ENCODE measurements at places on chromosomes 4 and X.

GRCh38 chr4:152398060-152398459 lies 137.8 kb downstream of the FBXW7 start:
- no peak for DNase-seq

DNA sequence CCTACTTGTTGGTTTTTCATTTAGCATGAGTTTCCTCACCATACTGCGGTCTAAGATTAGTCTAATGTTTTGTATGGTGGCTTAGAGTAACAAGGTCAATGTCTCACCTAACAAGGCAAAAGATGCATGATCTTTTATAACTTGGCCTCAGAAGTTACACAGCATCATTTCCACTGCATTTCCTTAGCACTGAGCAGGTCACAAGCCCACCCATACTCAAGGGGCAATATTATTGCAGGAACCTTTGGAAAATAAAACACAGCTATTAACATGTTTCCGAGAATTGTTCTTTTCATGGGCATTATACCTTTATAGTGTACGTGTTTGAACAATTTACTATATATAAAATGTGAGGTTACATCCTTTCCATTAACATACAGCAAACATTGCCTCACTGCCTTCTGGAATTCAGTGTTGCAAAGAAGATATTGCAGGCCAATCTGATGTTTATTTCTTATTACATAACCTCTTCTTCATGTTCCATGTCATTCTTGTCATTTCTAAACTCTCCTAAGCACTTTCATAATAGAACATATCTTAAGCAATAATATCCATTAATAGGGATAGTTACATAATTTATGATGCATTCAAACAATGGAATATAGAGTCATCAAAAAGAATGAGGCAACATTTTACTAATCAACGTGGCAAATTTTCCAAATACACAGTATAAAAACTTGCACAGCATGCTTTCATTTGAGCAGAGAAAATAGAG lies 153.8 kb downstream of the AREG start:
- DNase-seq = no peak

GRCh38 chr4:151035328-151035727 lies 20.2 kb upstream of the LRBA start:
- peak; percentile 87 for DNase-seq

DNA sequence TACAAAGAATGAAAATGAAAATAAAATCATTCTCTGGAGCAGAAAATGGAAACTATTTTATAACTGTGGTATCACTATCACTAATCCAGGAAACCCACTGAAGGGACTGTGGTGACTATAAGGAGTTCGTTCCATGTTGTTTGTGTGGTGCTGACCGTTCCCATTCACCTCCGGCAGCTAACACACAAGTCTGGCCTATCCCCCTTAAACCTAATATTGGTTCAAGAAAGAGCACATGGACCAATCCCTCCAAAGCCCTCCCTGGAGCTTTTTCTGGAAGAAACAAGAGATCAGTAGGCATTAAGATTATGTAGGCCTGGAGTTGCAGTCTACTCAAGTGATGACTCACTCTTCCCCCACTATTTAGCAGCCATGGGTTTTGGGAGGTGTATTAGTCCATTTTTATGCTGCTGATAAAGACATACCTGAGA lies 25.9 kb upstream of the FAM241A start:
- DNase-seq = no peak

DNA sequence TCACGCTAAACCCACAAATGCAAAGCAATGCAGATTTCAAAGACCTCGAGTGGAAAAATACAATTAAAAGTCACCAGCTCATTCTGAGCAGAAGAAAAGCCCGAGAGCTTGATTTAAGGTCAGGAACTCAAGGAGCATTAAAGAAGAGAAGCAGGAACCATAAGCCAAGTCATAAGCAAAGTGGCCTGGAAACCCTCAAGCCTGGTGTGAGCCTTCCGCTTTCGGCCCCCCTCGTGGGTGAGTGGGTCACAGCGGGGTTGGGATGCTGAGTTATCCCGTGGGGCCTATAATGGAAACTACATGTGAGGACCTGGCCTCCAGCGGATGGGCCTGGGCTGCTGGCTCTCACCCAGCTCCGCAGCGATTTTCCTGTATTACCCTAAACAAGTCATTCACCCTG lies 504.3 kb downstream of the RAB28 start:
- DNase-seq = no peak

DNA sequence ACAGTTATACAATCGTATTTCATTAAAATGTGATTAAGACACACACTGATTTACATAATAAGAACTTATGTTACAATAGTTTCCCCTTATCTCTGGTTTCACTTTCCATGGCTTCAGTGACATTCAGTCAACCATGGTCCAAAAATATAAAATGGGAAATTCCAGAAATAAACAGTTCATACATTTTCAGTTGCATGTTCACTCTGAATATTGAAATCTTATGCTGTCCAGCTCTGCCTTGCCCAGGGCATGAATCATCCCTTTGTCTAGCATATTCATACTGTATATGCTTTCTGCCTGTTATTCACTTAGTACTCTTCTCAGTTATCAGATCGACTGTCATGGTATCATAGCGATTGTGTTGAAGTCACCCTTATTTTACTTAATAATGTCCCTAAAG lies 173.8 kb upstream of the DCAF12L2 start:
- no peak for DNase-seq

DNA sequence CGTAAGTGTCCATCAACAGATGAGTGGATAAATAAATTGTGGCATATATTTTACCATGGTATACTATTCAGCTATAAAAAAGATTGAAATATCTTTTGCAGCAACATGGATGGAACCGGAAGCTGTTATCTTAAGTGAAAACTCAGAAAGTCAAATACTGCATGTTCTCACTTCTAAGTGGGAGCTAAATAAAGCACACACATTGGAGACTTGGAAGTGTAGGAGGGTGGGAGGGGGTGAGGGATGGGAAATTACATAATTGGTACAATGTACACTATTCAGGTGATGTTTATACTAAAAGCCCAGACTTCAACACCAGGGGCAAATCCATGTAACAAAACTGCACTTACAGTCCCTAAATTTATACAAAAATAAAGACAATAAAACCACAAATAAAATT lies 72.6 kb upstream of the SPRY1 start:
- no peak for DNase-seq

DNA sequence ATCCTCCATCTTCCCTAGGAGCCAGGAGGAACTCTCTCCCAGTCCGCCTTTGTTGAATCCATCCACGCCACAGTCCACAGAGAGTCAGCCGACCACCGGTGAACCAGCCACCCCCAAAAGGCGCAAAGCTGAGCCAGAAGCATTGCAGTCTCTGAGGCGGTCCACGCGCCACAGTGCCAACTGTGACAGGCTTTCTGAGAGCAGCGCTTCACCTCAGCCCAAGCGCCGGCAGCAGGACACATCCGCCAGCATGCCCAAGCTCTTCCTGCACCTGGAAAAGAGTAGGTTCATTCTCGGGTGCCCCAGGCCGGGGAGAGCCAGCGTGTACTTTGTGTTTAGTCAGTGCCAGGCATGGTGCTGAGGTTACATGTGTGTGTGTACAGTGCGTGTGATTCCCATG lies 7.4 kb downstream of the MSL3 start:
- no peak for DNase-seq

GRCh38 chr4:10673817-10674369 lies 10.7 kb downstream of the CLNK start:
- no peak for DNase-seq

DNA sequence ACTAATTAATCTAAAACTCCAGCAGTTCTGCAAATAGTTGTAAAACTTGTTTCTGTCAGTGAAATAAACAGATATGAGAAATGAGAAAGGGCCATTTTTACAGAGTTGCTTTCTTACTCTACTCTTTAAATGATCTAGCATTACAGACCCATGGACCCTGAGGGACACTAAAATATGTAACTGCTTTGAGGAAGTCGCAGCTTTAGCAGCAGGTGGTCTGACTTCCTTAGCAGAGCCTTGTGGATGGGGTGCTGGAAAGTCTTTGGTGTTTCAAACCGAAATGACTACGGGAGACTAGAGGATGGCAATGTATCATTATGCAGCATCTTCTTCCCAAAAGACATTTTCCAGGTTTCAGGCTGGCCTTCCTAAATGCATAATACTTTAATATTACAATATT lies 18.7 kb downstream of the SHISA3 start:
- no peak for DNase-seq

DNA sequence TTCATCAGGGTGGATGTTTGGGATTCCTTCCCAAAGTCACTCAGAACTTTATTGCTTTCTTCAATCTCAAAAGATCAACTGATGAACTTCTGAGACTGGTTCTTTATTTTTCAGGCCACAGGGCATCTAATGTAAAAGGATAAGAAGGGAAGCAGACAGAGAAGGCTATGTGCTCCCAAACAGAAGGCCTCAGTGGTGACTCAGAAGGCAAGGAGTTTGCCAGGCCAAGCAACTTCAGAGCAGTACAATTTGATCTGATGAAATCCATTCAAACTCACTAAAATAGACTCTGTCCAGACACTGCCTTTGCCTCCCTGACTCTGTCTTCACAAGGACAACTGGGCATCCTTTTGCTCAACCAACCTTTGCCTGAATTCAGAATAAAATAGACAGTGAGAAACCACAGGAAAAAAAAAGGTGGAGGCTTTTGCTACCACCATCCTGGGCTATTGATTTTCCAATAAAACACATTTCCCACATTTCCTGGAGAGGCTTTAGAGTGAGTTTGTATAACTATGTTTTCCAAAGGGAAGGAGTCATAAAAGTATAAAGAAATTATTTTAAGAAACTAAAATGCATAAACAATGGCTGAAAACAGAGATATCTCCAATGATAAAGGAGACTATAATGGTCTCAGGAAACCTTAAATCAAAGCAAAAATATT lies 55.2 kb downstream of the ARHGEF6 start:
- no peak for DNase-seq

GRCh38 chr4:88985088-88985773 lies 71.8 kb downstream of the FAM13A start:
- DNase-seq = no peak

DNA sequence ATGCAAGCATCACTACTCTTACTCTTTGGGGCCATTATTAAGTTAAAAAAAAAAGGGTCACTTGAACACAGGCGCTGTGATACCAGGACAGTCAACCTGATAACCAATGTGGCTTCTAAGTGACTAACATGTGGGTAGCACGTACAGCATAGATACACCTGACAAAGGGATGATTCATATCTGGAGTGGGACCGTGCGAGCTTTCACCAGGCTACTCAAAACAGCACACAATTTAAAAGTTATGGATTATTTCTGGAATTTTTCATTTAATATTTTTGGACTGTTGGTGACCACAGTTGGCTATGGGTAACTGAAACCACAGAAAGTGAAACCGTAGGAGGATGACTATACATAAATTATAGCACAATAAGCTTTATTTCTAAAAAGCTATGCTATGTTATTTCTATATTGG lies 113.8 kb upstream of the STIM2 start:
- DNase-seq = no peak

- no peak for DNase-seq
These were observed 50.5 kb downstream of the RHOH start for GRCh38 chr4:40247350-40247749.

DNA sequence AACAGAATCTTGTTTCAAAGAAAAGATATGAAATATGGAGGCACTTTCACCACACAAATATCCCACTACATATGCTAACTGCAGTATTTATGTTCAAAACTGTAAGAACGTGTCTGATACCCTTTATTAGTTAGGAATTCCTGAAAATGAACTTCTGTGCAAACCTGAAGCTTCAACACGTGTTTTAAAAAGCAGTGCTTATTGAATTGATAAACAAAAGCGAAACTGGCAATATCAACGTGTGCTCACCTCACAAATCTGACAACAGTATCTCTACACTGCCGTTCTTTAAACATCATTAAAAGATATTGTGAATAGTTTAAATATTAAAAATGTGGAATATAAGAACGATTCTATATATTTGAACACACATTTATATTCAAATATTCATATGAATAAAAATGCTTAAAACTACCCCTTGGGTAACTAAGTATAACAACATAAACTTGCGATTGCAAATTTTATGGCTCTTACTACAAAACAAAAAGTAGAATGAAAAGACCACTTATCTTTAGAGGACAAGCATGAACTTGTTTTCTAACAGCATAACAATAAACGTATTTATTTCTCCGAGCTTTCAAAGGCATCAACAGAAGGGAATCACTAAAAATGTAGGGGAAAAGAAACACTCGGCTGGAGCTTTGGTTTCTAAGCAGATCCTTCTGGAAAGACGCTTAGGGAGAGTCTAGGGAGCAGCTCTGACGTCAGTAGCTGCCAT lies at the start of gene LRP2BP:
Gene LRP2BP (minus strand): TSS at position 687 of the 718 bp plus-strand sequence. CDS start 17,738 bp downstream, outside the sequence.
- no peak for DNase-seq

DNA sequence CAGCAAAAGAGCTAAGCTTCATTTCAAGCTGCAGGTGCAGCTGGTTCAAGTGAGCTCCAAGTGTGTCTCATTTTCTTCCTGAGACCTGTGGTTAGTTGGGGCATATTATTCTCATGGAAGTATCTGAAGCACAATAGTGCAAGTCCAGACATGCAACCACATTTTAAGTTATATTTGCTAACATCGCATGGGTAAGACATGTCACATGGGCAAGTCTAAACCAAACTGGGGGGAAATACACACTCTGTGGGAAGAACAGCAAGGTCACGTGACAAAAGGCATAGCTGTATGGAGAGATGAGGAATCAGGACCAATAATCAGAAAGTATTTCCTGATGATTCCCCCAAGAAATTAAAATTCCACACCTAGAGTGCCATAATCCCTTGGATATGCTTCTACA lies 94.9 kb upstream of the NDP start:
- no peak for DNase-seq

GRCh38 chr4:165779950-165780670 lies 92.9 kb upstream of the TLL1 start:
- no peak for DNase-seq

- peak; percentile 19 for DNase-seq
These were observed 181.3 kb upstream of the STK26 start for GRCh38 chrX:131841496-131842437.

DNA sequence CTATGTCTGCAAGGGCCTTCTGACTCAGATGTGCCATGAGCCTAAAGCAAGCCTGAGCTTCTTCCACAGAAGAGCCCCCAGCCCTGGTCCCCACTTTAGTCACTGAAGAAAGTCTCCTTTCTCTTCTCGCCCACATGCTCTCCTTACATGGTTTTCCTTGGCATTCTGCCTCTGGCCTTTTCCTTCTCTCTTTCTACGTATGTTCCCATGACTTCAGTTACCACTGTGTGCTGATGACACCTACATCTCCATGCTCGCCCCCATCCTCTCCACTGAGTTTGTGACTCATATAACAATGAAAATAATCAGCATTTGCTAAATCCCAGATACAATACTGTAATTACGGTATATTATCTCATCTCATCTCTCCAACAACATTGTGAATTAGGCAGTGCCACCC lies 149.3 kb downstream of the AMMECR1 start:
- DNase-seq = no peak

- no peak for DNase-seq
These were observed 10.2 kb downstream of the HNRNPH2 start for GRCh38 chrX:101417981-101418841.

GRCh38 chrX:6644411-6644810 lies 109.5 kb upstream of the VCX3A start:
- DNase-seq = no peak

DNA sequence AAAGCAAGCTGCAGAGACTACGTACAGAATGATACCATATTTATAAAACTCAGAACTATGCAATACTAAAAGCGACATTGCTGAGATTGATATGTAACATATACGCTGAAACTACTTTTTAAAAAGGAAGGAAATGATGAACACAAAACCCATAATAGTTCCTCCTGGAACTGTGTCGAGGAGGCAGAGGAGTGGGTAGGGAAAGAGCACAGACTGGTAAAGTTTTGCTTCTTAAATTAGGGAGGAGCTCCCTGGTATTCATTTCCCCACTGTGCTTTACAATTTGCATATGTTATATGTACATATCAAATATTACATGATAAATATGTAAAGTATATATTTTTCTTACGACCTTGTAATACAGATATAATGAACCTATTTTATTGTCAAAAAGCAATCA lies 13.9 kb downstream of the UFSP2 start:
- no peak for DNase-seq
